Pancreas (tissue), 10 donors: ENCODE measurements at places on chromosomes 16 and 17.

- no peak for DNase-seq
- no peaks in the 10 kb centered on the region for H3K27me3 ChIP-seq
- H3K36me3 ChIP-seq: no peaks in the 10 kb centered on the region
- H3K4me1 ChIP-seq: no peaks in the 10 kb centered on the region
These were observed 236.4 kb downstream of the BCAS3 start for GRCh38 chr17:60914078-60914477.

DNA sequence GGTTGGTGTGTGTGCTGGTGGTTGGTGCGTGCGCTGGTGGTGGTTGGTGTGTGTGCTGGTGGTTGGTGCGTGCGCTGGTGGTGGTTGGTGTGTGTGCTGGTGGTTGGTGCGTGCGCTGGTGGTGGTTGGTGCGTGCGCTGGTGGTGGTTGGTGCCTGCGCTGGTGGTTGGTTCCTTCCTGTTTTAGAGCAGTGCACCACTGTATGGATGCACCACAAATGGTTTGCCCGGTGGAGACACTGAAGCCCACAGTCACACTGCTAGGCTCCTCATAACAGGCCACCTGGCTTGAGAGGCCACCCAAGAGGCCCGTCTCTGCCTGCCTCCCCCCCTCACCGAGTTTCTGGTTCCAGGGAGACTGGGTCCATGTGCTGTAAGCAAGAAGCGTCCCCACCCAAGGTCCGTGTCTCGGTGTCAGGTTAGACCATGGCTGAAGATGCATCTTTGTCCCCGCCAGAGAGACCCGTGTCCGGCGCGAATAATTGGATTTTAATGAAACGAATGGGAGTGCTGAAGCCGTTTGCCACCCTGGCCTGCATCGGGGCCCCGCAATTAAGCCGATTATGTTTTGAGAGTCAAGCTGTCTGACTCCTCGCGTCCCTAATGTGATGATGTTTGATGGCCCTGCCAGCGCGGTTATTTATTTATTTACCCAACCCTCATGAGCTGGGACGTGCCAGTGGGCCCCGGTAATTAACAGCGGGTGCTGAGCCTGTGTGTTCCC is 161.3 kb upstream of the GSE1 start:
- peaks cover 19% of the 10 kb centered on the region for H3K4me1 ChIP-seq
- H3K4me3 ChIP-seq: no peak overlapping the region

DNA sequence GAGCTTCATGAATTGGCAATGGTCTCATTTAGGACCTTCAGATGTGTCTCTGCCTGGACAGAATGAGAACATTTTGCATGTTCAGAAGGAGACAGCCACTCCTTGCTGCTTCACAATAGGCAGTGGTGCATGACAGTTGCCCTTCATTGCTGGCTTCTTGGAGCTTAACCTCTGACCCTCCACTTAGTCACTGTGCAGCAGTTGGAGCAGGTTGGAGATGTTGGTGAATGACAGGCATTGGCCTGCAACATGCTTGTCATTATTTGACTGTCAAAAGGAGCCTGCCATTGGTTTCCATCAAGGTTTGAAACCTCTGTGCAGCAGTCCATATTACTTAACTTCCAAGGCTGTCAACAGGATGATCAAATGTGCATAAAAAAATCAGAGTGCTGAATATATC is 22.7 kb downstream of the FTO start:
- peaks cover 5% of the 10 kb centered on the region for H3K4me1 ChIP-seq
- no peak overlapping the region for H3K27ac ChIP-seq
- H3K27me3 ChIP-seq: no peaks in the 10 kb centered on the region
- no peak for DNase-seq
- H3K36me3 ChIP-seq: no peaks in the 10 kb centered on the region
- H3K4me3 ChIP-seq: no peak overlapping the region

GRCh38 chr17:37553401-37553966 is 55.7 kb downstream of the SYNRG start:
- no peak overlapping the region for H3K4me3 ChIP-seq
- no peaks in the 10 kb centered on the region for H3K27me3 ChIP-seq
- no peaks in the 10 kb centered on the region for H3K4me1 ChIP-seq
- H3K27ac ChIP-seq: no peak overlapping the region
- peaks cover 13% of the 10 kb centered on the region for H3K36me3 ChIP-seq

- no peak overlapping the region for H3K27ac ChIP-seq
- no peak overlapping the region for H3K4me3 ChIP-seq
- no peaks in the 10 kb centered on the region for H3K27me3 ChIP-seq
- H3K4me1 ChIP-seq: no peaks in the 10 kb centered on the region
- H3K36me3 ChIP-seq: no peaks in the 10 kb centered on the region
These were observed 38.4 kb downstream of the PSMD12 start for GRCh38 chr17:67328026-67328425.

GRCh38 chr16:78368121-78369102 is 269.0 kb downstream of the WWOX start:
- no peak overlapping the region for H3K4me3 ChIP-seq
- no peak overlapping the region for H3K27ac ChIP-seq
- no peaks in the 10 kb centered on the region for H3K36me3 ChIP-seq
- H3K4me1 ChIP-seq: no peaks in the 10 kb centered on the region

GRCh38 chr16:4328046-4328781 is 12.3 kb downstream of the GLIS2 start:
- DNase-seq: peak; percentile 94
- peak overlapping the region; percentile 82 for H3K27ac ChIP-seq
- peaks cover 16% of the 10 kb centered on the region for H3K4me1 ChIP-seq
- H3K4me3 ChIP-seq: peak overlapping the region; percentile 40
- H3K36me3 ChIP-seq: no peaks in the 10 kb centered on the region
- H3K27me3 ChIP-seq: no peaks in the 10 kb centered on the region
